ENCODE measurements at places on chromosomes 1 and 21.

DNA sequence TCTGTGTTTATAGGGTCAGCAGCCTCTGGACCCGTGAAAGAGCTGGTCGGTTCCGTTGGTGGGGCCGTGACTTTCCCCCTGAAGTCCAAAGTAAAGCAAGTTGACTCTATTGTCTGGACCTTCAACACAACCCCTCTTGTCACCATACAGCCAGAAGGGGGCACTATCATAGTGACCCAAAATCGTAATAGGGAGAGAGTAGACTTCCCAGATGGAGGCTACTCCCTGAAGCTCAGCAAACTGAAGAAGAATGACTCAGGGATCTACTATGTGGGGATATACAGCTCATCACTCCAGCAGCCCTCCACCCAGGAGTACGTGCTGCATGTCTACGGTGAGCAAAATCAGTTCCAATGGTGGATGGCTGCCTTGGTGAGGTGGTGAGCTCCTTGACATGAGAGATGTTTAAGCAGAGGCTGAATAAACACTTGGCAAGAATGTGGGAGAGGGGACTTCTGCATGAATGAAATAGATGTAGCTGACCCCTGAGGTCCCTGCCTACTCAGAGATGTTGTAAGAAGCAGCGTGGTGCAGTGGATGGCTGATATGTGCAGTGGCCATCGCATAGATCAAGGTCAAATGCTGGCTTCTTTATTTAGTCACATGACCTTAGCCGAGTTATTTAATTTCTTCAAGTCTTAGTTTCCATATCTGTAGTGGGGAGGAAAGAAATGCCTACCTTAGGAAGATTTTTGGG lies 9.3 kb downstream of the SLAMF7 start:
- DNase-seq, result no peak

DNA sequence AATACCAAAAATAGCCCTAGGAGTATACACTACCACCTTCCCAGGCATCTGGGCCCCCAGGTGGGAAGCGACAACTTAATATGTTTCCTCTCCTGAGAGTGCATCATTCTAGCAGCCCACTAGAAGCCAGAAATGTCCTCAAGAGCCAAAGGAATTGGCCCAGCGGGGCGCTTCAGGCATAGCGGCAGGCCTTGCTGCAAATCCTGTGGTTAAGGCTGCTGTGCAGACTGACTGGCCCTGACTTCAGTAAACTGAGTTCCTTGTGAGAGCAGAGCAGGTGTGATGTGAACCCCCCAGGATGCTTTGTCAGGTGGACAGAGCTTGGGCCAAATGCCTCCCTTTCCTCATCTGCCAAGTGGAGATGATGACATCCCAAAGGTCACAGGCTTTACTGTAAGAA lies 29.7 kb upstream of the LDLRAP1 start:
- no peak for DNase-seq

DNA sequence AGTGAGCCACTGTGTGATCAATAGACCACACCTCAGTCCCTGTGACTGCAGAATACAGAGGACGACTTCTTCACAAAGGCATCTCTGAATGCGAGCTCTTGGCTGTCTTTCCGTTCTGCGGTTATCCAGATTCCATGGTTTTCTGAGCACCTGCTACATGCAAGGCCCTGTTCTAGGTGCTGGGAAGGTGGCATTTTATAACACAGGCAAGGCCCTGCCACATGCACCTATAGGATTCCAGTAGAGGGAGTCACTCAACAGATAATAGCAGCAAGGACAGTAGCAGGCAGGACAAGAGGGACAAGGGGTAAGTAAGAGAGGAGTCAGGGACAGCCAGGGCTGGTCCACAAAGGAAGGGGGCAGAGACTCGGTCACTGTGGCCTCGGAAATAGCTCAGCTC lies 9.0 kb downstream of the URB1 start:
- no peak for DNase-seq

GRCh38 chr1:184022668-184023067 lies 14.9 kb downstream of the COLGALT2 start:
- no peak for DNase-seq

DNA sequence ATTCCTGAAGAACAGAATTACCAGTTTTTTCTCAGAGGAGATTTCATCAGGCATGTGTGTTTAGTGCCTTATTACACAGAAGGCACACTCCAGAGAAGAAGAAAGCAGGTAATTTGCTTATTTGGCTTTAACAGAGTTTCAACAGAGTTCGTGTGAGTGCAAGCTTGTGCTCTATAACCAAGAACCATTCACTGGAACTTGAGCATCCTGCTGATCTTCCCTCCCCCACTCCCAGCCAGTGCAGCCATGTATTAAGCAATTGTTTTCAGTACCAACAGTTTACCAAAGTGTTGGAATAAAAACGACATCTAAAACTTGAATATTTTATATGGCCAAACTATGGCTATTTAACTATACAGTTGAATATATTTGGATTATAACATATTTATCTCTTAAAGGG lies 4.3 kb downstream of the MGST3 start:
- no peak for DNase-seq

DNA sequence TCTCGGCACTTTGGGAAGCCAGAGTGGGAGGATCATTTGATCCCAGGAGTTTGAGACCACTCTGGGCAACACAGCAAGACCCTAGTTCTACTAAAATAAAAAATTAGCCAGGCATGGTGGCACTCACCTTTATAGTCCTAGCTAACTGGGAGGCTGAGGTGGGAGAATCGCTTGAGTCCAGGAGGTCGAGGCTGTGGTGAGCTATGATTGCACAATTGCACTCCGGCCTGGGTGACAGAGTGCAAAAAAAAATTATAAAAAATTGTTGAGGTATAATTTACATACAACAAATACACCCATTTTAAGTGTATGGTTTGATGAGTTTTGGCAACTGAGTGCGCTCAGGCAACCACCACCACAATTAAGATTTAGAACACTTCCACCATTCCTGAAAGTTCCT lies 108.5 kb upstream of the GADD45A start:
- no peak for DNase-seq

DNA sequence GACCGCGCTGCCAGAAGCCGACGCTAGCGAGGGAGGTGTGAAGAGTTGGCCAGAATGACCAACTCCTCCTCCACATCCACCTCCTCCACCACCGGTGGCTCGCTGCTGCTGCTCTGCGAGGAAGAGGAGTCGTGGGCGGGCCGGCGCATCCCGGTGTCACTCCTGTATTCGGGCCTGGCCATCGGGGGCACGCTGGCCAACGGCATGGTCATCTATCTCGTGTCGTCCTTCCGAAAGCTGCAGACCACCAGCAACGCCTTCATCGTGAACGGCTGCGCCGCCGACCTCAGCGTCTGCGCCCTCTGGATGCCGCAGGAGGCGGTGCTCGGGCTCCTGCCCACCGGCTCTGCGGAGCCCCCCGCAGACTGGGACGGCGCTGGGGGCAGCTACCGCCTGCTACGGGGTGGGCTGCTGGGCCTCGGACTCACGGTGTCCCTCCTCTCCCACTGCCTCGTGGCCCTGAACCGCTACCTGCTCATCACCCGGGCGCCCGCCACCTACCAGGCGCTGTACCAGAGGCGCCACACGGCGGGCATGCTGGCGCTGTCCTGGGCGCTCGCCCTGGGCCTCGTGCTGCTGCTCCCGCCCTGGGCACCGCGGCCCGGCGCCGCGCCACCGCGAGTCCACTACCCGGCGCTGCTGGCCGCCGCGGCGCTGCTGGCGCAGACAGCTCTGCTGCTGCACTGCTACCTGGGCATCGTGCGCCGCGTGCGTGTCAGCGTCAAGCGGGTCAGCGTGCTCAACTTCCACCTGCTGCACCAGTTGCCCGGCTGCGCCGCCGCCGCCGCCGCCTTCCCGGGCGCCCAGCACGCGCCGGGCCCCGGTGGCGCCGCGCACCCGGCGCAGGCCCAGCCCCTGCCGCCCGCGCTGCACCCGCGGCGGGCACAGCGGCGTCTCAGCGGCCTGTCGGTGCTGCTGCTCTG lies 1.2 kb downstream of the GPR88 start:
- no peak for DNase-seq

DNA sequence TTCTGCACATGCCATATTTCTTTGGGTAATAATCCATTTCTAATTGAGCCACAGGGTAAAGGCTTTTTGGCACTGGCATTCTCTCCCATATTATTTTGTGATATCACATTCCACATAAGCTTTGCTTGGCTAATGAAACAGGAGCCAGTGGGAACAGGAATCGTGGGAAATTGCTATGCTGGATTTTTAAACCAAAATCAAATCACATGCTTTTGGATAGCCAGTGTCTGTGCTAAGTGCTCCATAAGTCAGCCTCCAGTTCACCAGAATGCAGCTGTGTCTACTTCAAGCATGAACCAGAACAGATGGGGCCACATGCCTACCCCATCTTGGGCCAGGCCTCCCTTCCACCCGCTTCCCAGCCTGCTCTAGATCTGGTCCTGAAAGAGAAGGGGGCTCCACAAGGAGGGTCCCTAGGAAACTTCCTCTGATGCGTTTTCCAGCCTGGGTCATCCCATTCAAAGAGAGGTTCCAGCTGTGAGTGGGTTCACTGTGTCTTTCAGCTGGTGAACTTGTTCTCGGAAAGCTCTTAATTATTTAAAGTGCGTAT lies 131.2 kb upstream of the COA6 start:
- no peak for DNase-seq
